ENCODE measurements at places on chromosomes 1 and 21.

DNA sequence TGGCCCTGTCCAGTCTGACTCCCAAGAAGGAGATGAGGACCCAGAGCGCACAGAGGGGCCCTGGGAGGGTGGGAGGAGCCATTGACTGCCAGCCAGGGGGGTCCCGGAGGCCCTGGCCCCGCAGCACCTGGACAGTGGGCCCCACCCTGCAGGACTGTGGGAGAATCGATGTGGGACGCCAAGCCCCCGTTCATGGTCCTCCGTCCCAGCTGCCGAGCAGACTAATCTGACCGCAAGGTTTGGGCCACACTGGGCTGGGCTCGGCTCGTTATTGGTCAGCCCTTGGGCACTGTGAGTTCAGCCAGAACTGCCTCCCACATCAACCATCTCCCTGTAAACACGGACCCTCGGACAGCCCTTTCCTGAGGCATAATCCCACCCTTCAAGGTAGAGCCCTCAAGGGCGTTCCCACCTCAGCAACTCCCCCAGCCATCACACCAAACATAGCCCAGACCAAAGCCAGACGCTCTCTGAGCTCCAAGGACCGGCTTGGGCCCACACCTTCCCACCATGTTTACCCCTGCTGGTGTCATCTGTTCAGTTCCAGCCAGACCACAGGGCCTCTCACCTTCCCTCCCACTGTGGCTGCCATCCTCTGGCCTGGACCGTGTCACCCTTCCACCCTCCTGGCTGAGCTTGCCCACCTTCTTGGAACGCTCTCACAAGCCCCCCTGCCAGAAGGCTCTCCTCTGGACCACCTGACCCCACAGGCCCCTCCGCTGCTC lies 16.2 kb upstream of the POFUT2 start:
- no peak for DNase-seq

DNA sequence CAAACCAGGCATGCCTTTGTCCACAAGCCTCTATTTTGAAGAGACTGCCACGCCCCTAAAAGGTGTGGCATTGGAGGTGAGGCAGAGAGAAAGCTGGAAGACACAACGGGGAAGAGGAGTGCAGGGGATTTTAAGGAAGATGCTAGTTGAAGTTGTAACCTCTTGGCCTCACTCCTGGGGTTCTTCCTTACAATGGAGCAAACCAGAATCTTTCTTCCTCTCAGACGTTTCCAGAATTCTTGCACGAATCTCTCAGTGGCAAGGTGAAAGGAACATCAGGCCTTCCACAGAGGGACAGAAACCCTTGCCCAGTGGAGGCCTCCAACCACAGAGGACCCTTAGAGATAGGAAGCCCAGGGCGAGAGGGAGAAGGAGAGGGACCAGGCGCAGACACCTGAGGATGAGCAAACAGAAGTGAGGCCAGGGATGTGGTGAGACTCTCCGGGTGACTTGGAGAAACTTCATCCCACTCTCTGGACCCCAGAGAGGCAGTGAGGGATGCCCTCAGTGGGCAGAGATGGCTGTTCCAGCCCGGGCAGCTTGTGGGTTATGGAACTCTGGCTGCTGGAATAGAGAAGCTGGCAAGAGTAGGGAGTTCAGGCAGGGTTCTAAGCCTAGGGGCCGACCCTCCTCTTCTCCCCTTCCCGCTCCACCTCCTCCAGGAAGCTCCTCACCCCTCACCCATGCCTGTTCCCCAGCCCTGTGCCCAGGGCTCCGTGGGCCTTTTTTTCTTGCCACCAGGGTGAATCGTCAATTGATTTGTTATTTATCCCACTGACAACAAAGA lies 136.8 kb upstream of the RUNX3 start:
- no peak for DNase-seq

DNA sequence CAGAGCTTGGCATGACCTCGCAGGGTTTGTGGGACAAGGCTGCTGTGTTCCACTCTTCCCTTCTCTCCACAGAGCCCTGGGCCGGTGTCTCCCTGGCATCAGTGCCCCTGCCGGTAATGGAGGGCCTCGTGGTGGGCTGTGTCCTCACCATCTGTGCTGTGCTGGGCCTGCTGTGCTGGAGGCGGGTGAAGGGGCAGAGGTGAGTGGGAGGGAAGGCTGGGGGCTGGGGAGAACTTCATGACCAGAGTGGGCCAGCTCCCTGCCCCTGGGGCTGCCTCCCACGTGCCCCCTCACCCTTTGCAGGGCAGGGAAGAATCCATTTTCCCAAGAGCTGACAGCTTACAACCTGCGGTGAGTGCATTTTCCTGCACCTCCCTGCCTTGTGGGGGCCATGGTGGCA lies 12.0 kb upstream of the LGR6 start:
- no peak for DNase-seq

- no peak for DNase-seq
These were observed 348.7 kb downstream of the SETD4 start for GRCh38 chr21:35711661-35712060.

GRCh38 chr1:99745061-99745460 lies 21.4 kb downstream of the FRRS1 start:
- DNase-seq = no peak
